ENCODE measurements at places on chromosomes 6 and 20.

DNA sequence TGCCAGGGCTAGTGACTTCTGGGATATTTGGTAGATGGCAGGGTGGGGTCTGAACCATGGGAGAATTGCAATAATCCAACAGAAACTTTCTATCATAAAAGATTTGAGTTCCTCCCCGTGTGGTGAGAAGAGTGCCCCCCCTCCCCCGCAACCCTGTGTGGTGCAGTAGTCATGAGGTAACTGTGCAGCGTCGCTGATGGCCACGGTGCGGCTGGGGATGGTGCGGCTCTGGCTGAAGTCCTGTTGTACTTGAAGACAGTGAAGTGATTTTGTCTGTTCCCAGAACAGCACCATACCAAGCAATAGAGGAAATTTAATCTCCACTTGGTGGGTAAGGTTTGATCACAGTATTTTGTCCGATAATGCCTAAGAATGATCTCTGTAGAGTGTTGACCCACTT is 654.8 kb upstream of the POU3F2 start:
- no peak for DNase-seq

DNA sequence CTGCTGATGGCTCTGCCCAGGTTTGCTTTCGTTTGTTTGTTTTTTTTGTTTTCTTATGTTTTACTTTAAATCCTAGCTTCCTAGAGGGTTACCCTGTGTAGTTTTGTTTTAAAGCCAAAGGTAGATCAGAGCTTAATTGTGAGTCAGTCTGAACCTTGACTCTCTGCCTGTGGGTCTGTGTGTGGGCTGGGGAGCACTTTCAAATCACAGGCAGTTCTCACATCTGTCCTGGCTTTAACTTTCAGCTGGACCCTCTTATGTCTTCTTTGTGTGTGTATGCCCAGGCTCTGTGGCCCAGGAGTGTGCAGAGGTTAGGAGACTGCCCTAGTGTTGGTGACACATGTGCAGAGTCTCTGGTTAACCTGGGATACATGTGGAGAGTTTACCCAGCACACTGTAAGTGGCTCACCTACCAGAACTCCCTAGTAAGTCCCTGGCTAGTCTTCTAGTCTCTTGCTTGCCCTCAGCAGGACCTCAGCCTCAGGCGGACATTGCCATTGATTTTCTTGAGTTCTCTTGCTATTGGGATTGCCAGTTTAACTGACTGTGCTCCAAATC is 19.0 kb downstream of the HIVEP1 start:
- no peak for DNase-seq

GRCh38 chr6:6244624-6245023 is 75.8 kb downstream of the F13A1 start:
- no peak for DNase-seq

DNA sequence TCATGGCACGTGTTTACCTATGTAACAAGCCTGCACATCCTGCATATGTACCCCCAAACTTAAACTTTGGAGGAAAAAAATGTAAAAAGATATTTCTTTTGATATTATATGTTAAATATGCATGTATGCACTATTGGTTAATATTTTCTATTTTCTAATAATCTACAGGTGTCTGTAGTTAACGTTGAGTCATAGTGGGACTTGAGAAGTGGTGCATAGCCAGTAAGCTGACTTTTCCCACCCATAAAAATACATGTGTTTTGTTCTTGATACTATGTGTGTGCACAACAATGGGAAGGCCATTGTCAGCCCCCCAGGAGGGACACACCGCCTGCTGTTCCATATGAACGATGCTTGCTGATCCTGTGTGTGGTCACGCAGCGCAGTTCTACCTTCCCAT is 49.1 kb downstream of the FAM120B start:
- no peak for DNase-seq

GRCh38 chr20:38060536-38060935 is 27.0 kb downstream of the RPRD1B start:
- DNase-seq = no peak

DNA sequence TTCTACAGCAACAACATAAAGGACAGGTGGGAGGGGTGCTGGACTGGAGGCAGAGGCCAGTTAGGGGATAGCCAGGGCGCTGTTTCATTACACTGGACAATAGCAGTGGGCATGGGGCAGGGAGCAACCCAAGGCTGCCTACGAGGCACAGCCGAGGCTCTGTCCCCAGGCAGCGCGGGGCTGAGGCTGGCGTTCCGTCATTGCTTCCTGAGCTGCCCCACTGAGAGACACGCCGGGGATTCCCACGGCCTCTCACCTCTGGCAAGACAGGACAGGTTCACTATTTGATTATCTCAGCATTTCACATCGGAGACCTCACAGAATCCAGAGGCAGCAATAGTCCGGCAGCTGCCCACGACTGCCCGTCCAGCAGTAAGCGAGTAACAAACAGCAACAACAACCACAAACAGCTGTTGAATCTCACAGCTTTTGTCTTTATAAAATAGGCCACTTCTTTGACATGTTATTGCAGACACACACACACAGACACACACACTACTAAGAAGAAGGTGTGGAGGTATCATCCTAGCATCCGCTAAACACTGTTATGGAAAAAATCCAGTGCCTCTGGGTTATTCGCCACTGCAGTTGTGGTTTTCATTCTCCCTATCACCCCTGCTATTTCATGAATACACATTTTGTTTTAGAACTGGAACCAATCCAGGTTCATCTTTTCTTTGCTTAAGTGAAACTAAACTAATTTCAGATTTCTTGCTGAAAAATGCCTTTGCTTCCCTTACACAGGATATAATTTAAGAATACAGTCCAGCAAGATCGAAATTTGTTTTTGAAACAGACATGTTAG is 19.5 kb downstream of the KIF25 start:
- no peak for DNase-seq

GRCh38 chr6:152698692-152699091 is 995 bp downstream of the MYCT1 start:
- DNase-seq = no peak

DNA sequence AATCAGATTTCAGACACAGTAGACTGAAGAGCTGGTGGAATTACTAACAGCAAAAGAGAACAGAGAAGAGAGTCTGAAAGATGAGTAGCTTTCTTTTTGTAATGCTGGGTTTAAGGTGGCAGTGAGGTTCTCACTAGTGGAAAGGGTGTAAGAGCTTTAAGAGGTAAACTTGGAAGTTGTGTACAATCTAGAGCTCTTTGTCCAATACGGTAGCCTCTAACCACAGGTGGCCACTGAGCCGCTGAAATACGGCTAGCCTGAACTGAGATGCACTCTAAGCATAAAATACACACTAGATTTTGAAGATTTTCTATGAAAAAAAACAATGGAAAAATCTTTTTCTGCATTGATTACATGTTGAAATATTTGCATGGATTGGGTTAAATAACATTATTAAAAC is 4.0 kb downstream of the ELOVL2 start:
- DNase-seq = no peak

DNA sequence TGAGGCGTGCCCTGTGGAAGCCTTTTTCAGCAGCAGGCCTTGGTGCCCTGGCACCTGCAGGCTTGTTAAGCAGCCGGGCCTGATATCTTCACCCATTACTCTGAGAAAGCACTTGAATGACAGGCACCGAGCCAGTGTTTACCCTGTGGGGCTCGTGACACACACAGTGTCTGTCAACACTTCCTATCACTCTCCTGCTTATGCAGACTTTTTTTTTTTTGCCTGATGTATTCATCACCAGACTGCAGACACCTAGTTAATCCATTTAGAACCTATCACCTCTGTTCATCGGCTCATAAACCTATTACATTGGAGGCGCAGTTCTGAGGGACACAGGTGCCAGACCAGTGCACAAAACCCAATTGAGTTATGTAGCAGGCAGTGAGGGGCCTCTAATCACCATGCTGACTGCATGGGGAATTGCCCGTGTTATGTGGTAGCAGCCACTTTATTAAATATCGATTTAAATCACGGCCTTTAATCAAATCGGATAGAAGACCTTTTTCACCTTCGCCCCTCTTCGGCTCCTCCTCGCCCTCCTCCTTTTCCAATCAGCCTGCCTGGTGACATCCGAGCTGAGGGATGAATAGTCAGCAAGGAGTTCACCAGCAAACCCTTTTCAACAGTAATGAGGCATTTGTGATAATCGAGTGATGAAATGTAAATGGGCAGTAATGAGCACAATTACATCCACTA is 962.9 kb upstream of the SLC35B3 start:
- no peak for DNase-seq

DNA sequence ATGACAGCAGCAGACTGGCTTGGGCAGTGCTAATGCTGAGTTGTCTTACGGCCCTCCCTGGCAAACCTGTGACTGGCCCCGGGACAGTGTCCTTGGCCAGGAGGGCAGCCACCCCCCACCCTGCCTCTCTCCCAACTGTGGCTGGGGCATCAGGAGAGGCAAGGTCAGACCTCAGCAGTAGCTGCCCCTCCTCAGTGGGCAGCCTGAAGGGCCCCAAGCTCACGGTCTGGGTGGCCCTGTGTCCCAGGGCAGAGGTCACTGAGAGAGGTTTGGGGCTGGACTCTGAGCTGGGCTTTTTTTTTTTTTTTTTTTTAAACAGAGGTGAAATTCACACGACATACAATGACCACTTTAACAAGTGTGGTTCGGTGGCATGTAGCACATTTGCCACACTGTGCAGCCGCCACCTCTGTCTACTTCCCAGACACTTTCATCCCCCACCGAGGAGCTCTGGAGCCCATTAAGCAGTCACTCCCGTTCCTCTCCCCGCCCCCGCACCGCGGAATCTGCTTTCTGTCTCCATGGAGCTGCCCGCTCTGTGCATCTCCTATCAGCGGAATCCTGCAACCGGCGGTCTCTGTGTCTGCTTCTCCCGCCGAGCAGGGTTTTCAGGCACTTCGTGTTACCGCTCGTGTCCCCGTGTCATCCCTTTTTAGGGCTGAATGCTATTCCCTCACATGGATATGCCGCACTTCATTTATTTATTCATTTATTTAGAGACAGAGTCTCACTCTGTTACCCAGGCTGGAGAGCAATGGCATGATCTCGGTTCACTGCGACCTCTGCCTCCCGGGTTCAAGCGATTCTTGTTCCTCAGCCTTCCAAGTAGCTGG is 67.9 kb upstream of the GATA5 start:
- DNase-seq = no peak

DNA sequence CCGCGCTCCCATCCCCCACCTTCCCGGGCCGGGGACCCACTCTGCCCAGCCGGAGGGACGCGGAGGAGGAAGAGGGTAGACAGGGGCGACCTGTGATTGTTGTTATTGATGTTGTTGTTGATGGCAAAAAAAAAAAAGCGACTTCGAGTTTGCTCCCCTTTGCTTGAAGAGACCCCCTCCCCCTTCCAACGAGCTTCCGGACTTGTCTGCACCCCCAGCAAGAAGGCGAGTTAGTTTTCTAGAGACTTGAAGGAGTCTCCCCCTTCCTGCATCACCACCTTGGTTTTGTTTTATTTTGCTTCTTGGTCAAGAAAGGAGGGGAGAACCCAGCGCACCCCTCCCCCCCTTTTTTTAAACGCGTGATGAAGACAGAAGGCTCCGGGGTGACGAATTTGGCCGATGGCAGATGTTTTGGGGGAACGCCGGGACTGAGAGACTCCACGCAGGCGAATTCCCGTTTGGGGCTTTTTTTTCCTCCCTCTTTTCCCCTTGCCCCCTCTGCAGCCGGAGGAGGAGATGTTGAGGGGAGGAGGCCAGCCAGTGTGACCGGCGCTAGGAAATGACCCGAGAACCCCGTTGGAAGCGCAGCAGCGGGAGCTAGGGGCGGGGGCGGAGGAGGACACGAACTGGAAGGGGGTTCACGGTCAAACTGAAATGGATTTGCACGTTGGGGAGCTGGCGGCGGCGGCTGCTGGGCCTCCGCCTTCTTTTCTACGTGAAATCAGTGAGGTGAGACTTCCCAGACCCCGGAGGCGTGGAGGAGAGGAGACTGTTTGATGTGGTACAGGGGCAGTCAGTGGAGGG is 2.8 kb downstream of the SOX4 start:
- no peak for DNase-seq

DNA sequence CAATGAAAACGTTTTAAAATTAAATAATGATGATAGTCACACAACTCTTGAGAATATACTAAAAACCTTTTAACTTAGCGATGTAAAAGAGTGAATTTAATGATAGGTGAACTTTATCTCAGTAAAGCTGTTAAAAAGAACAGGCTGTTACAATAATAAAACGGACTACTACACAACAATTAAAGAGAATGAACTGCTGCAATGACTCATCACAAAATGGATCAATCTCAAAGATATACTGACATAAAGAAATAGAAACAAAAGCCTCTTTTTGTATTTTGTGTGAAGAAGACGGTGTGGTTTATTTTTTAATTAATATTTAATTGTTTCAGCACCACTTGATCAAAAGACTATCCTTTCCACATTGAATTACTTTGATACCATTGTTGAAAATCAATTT is 352.4 kb upstream of the GJE1 start:
- DNase-seq = no peak

DNA sequence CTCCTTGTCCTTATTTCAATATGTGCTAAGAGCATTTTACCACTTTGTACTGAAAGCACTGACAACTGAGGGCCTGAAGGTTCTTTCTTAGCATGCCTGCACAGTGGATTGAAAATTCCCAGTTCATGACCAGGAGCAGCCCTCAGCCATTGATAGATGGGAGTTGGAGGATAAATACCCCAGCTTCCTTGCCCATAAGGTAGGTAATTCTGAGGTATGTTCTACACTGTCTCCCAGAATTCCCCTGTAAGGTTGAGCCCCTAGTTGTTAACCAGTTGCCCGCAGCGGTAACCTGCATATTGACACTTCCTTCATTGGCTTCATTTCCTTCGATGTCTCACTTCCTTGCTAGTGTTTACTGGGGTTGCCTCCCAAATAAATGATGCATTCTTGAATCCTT is 162.0 kb downstream of the CDC5L start:
- no peak for DNase-seq

DNA sequence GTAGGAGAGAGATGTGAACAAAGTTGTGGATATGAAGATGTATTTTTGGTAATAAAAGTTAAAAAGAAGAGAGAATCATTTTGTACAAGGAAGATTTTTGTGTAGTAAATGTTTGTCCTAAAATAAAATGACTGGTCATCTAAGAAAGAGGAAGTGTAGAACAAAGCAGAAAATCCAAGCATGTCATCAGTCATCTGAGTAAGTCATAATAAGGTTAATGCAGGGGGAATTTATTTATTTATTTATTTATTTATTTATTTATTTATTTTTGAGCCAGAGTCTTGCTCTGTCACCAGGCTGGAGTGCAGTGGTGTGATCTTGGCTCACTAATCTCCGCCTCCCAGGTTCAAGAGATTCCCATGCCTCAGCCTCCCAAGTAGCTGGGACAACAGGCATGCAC is 15.7 kb upstream of the CGA start:
- DNase-seq = no peak

DNA sequence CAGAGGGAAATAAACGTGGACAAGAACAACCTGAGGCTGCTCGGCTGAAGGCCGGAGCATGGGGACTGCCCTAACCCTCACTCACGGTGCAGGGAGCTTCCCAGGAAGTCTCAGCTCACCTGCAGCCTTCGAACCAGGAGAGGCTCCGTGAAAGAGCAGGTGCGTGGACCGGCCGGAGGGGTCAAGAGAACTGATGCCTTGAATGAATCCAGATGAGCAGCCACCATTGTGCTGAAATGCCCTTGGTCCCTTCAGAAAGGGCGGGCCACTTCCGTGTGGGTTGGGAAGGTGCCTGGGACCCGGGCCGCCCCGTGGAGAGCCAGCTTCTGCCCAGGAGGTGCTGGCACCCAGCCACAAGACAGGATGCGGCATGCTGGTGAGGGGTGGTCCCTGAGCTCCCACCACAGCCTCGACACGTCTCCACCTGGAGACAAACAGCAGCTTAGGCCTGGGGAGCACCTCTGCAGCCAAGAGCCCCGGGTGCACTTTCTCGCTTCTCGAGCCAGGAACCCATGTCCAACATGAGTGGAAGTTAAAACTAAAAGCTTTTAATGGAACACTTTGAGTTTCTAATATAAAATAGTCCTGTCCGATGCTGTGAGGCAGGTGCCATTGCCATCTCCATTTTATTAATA is 83.5 kb downstream of the TTLL2 start:
- DNase-seq = no peak
